ENCODE measurements at places on chromosomes 2 and 18.

DNA sequence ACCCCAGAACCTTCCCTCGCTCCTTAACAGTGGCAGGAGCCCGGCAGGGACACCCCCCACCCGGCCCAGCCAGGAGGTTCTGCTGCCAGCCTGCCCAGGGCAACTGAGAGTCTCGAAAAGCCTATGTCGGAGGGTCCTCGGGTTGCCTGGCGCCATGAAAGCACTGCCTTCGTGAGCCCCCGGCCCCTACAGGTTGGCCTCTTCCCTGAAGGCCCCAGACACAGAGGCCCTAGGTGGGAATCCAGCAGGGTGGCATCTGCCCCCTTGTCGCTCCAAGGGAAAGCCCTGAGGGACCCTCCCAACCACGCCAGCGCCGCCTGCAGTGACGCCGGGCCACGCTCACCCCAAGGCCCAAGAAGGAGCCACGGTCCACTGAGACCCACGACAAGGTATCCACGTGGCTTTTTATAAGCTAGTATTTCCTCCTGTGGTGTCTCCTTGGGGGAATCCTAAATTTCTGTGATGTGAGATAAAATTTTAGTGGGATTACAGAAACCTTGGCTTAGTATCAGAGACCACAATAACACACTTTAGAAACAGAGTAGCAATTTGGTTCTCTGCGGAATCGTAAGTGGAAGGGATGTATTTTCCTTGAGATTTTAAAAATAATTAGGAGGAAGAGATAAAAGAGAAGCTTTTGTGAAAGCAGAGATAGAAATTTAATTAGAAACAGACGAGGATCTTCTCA is 138.9 kb downstream of the HDAC4 start:
- DNase-seq = no peak

DNA sequence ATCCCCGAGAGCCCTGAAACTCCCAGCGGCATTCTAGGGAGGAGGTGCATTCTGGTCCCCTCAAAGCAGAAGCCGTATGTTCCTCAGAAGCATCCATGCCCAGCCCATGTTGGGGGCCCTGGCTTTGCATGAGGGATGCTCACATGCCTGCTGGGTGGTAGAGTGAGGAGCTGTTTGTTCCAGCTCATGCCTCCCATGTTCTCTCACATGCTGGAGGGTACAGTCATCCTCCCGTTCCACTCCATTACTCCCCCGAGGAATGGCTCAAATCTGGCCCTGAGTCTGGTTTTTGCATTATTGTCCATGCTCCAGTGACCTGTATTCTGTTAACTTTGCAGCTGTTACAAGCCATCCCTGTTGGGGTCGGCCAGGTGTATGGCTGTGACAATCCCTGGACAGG is 24.1 kb downstream of the SLC14A2 start:
- DNase-seq = no peak

- no peak for DNase-seq
Measured at GRCh38 chr18:23998018-23998417, 16.5 kb upstream of the TTC39C start.

GRCh38 chr2:211455216-211455841 is 898.9 kb downstream of the CPS1 start:
- DNase-seq = peak; percentile 13

GRCh38 chr2:171568089-171568488 is 45.8 kb downstream of the CYBRD1 start:
- no peak for DNase-seq

DNA sequence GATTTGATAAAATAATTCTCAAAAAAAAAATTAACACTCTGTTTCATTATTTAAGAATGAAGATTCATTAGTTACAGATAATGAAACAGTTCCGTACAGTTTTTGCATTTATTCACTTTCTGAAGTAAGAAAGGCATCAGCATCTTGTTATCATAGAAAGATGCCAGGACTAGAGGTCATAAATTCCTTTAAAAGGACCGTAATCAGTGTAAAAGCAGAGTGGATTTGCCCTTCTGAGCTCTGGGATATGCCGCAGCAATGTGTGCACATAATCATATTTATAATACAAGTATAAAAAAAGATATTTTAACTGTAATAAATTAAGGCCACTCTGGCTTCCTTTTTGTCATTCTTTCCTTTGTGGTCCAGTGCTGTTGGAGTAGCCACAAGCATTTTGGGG is 37.5 kb upstream of the COL5A2 start:
- no peak for DNase-seq

GRCh38 chr2:166031054-166031453 is 77.5 kb upstream of the TTC21B start:
- no peak for DNase-seq

DNA sequence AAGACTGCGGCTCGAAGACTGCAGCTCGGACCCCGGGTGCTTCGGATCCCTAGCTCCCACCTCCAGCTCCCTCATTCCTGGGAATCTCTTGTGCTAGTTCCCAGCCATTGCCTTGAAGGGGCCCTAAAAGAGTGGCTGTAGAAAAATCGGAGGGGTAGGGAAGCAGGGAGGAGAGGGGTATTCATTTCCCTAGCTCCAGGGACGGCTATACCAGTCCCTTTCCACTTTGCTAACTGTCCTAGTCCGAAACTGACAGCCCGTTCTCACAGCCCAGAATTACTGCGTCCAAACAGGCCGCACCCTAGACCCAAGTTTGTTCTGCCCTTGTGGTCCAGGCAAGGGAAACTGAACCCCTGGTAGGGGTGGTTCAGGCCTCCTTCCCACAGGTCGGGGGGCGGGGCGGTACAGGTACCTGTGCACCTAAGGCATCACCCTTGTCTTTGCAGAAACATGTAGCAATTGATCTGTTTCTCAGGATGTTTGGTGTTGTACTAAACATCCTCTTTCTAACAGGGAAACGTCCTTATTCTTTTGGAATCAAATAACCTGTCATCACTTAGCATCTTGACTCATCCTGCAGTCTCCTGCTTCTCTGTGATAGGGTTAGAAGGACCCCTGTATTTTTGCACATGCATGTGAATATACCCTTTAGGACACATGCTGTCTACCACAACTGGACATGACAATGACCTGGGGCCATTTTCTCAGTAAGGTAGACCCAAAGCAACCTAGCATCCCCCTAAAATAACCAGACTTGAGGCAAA is 4.0 kb downstream of the EMX1 start:
- DNase-seq = no peak

DNA sequence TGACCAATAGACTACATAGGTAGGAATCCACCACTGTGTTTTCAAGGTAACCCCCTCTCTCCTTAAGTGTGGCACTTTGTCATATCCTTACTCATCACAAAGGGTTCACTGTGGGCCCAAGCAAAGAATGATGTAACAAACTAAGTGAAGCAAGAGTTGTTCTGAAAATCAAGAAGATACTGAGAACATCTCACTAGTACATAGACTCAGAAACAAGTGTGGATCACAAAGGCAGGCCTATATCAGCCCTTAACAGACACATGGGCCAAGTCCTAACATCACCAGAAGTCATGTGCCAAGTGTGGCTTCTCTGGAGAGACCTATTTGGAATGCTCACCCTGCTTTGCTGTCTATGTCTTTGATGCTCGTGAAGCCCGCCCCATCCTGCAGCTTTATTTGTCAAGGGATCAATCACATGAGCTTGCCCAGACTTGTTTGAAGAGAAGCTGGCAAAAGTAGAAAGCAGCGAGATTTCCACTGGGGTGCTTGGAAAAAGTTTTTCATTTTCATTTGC is 131.2 kb upstream of the TTC39C start:
- DNase-seq = no peak

DNA sequence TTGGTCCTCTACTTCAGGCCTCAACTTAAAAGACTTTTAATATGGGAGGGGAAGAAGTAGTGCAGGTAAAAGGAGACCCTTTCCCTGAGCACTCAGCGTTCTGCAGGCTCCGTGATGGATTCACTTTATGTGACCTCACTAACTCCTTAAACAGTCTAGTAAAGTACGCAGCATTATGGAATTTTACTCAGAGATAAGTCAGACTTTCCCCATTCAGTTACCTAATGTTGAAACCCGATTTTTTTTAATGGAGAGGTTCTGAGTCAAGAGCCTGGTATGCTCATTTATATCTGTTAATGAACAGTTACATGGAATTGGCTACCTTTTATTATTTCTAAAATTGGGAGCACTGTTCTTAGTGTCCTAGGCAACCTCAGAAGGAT is 34.1 kb downstream of the RASGRP3 start:
- DNase-seq = no peak

GRCh38 chr2:100197631-100198153 is 55.3 kb upstream of the AFF3 start:
- no peak for DNase-seq

- peak; percentile 72 for DNase-seq
Measured at GRCh38 chr18:9095297-9096006, 7.0 kb upstream of the NDUFV2 start.

DNA sequence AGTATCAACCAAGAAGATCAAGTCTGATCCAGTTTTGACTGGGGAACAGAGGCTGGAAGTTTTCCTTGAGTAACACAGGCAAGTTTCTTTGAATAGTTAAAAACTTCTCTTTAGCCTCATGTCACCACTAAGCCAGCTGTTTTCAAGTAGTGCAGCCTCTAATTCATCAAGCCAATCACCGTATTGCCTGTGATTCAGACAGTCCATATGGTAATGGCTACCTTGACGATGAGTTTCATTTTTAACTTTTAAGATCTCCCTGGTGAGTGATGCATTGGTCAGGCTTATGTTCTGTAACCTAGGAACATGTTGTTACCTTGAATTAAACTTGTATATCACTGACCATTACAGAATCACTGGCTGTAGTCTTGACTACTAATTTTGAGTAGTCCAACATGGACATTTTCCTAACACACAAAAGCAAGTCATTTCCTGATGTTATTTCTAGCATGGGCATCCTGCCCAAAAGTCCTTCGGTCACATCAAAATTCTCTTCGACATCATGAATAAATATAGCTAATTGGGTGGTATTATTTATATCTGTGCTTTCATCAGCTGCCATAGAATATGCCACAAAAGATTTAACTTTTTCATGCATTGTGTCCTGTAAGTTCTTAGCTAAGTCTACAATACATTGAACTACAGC is 238.8 kb upstream of the GCFC2 start:
- no peak for DNase-seq

- DNase-seq = no peak
Measured at GRCh38 chr18:58861861-58862301, 2.8 kb upstream of the ZNF532 start.

- DNase-seq = no peak
Measured at GRCh38 chr2:45888641-45889040, 237.2 kb downstream of the PRKCE start.

DNA sequence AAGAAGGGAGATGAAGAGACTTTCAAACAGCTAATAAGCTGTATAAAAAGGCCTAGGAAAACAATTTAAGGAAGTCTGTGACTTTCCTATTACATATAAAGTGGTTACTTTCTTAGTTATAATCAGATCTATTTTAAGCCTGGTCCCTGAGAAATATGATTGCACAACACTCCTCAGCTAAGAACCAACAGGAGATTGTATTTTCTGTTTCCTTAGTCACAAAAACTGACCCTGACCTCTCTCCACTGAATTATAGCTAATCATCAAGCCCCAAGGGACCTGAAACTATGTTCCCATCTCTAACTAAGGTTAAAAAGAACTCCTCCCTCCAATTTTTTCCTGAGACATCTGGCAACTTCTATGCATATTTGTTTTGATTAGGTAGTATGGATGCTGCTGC is 106.9 kb downstream of the ROCK1 start:
- DNase-seq = no peak

DNA sequence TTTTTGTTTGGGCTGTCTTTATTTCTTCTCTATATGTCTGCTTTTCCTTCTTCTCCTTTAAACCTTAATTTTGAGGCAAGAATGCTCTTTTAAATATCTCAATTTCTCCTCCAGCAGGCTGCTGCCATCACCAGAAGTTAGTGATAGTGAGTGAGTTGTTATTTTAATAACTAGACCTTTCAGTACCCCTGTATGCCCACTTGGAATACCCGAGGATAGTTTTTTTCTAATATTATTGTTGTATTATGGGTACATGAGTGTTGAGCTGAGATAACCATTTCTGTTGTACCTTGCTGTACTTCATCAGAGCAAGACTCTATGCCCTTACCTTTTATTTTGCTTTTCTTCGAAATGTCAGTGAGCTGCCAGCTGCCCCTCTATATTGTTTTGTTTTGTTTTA is 50.1 kb downstream of the PPM1B start:
- no peak for DNase-seq

GRCh38 chr2:121253021-121253673 is 31.9 kb downstream of the TFCP2L1 start:
- DNase-seq = no peak

GRCh38 chr18:9135912-9136314 is 668 bp upstream of the ANKRD12 start:
- DNase-seq = no peak

- DNase-seq = no peak
Measured at GRCh38 chr18:66167829-66168684, 417.2 kb downstream of the CDH7 start.
